ENCODE measurements at places on chromosomes 13 and 19. TPM values are rescaled to one million over a fixed set of nuclear protein-coding genes. Genes with fewer than 3 reads are reported as not detected.

GRCh38 chr13:40389081-40389641, 277.3 kb downstream of the FOXO1 start:
- no peak for DNase-seq

Gene TNNT1
- 612 TPM for total RNA-seq

DNA sequence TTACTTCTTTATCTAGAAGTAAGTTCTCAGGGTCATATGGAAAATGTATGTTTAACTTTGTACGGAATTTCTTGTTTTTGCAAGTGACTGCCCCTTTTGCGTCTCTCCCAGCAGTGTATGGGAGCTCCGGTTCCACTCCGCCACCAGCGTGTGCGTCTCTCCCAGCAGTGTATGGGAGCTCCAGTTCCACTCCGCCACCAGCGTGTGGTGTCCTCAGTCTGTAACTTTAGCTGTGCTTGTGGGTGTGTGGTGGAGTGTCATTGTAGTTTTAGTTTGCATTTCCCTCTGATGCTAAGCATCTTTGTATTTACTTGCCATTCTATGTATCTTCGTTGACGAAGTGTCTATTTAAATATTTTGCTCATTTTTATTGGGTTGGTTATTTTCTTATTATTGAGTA, 2.4 kb downstream of the CUL4A start:
- DNase-seq, result no peak

DNA sequence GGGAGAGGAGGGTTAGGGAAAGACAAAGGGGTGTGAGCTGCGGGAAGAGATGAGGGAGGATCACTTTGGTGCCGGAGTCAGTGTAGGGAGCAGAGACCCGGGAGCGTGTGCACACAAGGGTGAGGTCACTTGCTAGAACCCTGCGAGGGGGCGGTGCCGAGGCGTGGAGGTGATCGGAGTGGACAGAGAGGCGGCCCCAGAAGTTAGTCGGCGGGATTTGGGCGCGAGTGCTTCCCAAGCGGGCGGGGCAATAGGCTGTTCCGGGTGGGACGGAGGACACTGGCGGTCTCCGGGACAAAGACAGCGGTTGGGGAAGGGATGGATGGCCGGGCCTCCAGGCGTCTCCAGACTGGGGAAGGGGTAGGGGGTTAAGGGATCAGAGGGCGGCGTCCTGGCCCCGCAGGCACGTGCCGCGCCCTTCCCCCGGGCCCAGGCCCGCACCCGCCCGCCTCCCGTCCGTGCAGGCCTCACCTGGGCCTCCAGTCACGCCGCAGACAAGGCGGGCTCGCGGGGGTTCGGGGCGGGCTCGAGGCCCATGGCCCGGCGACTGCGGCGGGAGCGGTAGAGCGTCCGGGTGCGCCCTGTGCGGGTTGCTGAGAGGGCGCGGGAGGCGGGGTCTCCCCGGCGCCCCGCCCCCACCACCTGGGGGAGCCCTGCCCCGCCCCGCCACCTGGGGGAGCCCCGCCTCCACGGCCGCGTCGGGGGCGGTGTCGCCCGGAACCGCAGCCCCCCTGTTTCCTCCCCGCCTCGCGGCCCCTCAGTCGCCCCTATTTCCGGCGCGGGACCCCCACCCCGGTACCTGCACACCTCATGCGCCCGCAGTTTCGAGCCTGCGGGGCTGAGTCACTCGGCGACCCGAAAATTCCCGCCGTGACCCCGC, at the start of gene LPAR2:
Gene LPAR2, minus strand, starts transcription at position 600 of the 880 bp plus-strand sequence. CDS start 945 bp downstream, outside the sequence.
- DNase-seq, result no peak

DNA sequence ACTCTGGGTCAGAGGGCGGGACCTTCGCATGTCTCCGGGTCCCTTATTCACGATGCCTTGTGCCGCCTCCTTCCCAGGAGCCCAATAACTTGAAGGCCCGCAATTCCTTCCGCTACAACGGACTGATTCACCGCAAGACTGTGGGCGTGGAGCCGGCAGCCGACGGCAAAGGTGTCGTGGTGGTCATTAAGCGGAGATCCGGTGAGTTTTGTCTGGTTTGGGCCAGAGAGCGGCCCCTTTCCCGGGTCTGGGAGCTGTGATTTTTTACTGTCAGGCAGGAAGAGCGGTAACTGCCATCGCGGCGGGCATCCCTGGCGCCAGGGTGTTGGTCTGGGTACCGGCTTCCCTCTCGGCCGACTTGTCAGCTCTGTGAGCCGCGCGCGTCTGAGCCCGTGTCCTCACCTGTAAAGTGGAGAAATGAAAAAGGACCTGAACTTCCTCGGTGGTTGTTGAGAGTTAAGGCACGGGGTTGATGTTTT, 800 bp downstream of the RPL28 start:
- DNase-seq, result no peak

DNA sequence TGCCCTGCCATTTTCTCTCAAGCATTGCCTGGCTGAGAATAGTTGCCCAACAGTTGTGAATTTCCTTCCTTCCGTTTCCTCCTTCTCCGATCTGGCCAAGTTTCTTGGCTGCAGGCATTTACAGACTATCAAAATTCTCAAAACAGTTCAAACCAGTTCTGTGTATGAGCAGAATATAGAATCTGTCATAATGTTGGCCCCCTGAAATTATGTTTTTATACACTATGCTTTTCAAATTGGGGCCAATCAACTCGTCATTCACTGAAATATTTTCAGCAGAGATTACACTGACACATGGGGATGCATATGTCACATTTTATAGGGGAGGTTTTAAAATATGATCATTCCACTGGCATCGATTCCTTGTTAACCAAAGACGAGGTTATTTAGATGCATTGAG, 284.2 kb upstream of the TMTC4 start:
- DNase-seq, result no peak

Gene CUL4A
- 67.4 TPM for total RNA-seq

Gene LMTK3
- not detected for total RNA-seq

- no peak for DNase-seq
Measured at GRCh38 chr13:73715911-73716510, 418.2 kb downstream of the KLF12 start.

Gene SLC10A2
- total RNA-seq, result not detected

DNA sequence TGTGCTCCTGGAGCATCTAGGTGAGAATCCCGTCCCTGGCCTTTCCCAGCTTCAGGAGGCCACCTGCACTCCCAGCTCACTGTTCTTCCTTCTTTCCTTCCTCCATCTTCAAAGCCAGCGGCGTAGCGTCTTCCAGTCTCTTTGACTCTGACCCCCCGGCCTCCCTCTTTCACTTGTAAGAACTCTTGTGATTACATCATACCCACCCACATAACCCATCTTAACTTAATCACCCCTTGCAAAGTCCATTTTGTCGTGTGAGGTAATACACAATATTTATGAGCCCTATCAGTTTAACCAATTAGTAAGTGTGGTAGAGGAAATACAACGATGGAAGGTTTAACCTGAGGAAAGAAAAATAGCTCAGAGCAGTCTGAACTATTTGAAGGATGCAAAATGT, 4.6 kb upstream of the CDC16 start:
- no peak for DNase-seq

Gene PDS5B
- total RNA-seq, result 83.7 TPM

GRCh38 chr13:61770681-61771080, 355.0 kb upstream of the PCDH20 start:
- DNase-seq, result no peak

- no peak for DNase-seq
Measured at GRCh38 chr13:99416411-99417121, 84.7 kb upstream of the TM9SF2 start.

Gene RGS9BP
- 0.18 TPM for total RNA-seq

DNA sequence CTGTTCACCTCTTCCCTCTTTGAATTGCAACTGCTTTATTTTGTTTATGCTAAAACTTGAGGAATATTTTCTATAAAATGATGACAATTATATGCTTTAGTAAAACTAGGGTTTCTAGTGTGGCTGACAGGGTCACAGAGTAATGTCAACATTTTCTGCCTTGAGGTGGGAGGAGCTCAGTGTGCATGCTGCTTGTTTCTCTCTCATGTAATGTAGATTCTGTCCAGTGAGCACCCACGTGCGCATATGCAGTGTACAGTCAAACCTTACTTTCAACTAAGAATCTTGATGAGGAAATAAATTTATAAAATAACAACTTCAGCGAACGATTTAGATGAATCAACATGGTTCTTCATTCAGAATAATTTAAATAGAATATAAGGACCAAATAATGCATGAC, 603.9 kb downstream of the PCDH17 start:
- DNase-seq, result no peak

- DNase-seq, result no peak
Measured at GRCh38 chr13:29067306-29067945, 247.3 kb downstream of the MTUS2 start.

GRCh38 chr19:2494447-2495129, 18.7 kb downstream of the GADD45B start:
- no peak for DNase-seq

DNA sequence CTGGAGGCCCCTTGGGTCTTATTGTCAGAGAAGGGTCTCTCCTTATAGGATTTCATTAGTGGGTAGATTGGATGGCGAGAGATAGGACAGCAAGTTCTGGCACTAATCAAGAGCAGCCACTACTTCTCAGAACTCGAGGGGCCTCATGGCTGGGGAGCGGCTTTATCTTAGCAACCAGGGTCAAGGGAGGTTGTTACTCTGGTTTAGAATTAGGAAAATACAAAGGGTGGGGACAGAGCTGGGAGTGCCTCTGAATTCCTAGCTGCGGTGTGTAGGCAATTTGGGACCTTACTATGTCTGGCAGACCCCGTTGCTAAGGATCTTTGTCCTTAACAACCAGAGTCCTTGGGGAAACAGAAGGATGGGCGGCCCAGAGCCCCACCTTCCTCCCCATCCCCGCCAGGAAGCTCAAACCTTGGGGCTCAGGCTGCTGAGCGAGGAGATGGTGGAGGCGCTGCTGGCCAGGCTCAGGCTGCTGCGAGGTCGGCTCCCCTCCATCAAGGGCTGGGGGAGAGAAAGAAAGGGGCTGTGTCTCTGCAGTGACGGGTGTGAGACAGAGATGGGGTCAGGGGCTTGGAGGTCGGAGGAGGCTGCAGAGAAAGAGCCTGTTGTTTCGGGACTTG, 1.2 kb downstream of the PLEKHA4 start:
- DNase-seq, result no peak

DNA sequence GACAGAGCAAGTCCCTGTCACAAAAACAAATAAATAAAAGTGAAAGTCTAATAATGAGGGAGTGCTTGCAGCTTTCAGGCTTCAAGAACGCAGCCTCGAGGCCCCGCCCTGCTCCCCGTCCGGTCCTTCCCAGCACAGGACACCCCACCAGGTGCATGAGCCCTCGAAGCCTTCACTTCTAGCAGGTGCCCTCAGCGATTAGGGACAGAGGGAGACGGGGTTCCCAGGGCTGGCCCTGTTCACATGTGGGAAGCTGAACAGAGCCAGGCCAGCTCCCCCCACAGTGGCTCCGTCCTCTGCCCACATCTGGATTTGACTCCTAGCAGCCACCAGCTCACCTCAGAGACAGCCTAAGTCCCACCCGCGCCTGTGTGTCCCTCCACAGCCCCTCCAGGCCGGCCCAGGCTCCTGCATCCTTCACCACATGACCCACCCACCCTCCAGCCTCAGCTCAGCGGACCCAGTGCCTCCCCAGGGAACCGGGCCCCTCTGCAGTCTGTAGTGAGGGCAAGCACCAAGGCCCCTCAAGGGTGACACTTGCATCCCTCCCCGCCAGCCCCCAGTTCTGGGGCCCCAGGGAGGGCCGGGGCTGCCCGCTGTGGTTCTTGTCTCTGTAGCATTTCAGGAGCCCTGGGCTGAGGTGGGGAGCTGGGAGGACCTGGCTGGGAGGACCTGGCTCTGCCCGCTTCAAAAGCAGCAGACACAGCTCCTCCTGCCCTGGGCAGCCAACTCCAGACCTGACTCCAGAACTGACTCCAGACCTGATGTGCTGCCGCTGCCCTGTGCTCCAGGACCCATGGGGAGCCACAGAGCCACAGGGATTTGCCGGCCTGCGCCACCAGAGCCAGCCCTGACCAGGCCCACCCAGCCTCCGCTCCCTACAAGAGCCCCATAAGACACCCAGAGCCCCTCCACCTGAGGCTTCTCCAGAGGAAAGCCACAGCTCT, 27.2 kb downstream of the GPX4 start:
- no peak for DNase-seq

GRCh38 chr19:17429641-17430113, 9.8 kb downstream of the MVB12A start:
- DNase-seq, result no peak

GRCh38 chr19:50322234-50322633, 6.9 kb downstream of the KCNC3 start:
- DNase-seq, result no peak

GRCh38 chr13:89490661-89491060, 1819.5 kb downstream of the SLITRK5 start:
- no peak for DNase-seq

Gene ZSWIM9
- total RNA-seq, result 1.1 TPM

DNA sequence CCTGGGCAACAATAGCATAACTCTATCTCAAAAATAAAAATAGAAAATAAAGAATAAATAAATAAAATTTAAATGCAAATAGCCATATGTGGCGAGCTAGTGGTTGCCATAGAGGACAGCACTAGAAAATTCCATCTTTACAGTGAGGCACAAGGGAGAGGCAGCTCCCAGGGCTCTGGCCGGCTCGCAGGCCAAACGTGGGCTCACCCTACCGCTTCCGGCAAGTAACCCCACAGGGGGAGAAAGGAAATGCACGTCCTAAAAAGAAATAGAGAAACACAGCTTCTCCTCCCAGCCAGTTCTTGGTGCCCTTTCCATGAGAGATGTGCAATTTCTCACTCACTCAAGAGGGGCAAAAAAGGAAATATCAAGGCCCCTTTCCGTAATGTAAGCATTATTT, 12.4 kb upstream of the GRWD1 start:
- no peak for DNase-seq

Gene ZNF420
- total RNA-seq, result 21.8 TPM

Gene TMPRSS9
- 0.04 TPM for total RNA-seq

All from SJCRH30 (cell line).